ENCODE measurements at places on chromosomes 11 and 22.
A peak's percentile ranks its signal among the peaks of the same experiment; 100 is the strongest.

- H3K27me3 ChIP-seq, result no peaks in the 10 kb centered on the region
- no peak overlapping the region for H3K27ac ChIP-seq
Observed at GRCh38 chr11:86460461-86461385, 86.0 kb downstream of the CCDC81 start.

DNA sequence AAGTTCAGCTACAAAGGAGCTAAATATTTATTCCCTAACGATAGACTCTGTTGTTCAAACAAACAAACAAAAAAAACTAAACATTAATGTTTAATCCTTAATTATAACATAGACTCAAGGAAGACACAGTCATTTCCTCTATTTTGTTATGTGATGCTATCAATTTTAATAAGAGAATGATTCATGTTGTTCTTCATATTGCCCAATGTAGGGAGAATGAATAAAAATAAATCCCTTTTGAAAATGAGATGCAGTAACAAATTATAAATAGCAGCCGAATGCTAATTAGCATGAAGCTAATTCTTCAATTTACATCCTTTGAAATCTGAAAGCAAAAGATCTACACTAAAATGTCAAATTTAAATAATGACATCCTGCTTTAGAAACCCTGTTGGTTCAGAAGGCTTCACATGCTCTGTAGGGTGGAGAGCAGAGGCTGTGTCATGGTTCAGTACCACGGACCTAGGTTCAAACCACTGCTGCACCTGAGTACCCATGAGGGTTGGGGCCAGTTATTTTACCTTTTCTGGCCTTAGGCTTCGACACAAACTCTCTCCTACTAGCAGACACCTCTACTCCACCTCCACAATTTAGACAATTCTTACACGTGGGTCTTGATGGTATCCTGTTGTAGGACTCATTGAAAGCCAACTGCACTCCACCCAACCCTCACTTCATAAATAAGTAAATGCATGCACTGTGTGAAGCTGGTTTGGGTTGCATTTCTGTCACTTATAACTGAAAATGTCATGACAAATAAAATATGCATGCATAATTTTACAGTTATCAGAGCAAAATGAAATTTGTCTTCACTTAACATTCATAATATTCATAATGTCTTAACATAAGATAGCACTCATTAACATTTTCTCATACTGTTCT, 89.0 kb downstream of the RRAS2 start:
- no peaks in the 10 kb centered on the region for H3K27me3 ChIP-seq
- H3K36me3 ChIP-seq, result peaks cover 23% of the 10 kb centered on the region
- DNase-seq, result no peak

- no peaks in the 10 kb centered on the region for H3K27me3 ChIP-seq
- H3K36me3 ChIP-seq, result peaks cover 61% of the 10 kb centered on the region
- H3K4me1 ChIP-seq, result peaks cover 12% of the 10 kb centered on the region
- no peak for DNase-seq
Observed at GRCh38 chr11:134244593-134244992, 8.6 kb downstream of the THYN1 start.

DNA sequence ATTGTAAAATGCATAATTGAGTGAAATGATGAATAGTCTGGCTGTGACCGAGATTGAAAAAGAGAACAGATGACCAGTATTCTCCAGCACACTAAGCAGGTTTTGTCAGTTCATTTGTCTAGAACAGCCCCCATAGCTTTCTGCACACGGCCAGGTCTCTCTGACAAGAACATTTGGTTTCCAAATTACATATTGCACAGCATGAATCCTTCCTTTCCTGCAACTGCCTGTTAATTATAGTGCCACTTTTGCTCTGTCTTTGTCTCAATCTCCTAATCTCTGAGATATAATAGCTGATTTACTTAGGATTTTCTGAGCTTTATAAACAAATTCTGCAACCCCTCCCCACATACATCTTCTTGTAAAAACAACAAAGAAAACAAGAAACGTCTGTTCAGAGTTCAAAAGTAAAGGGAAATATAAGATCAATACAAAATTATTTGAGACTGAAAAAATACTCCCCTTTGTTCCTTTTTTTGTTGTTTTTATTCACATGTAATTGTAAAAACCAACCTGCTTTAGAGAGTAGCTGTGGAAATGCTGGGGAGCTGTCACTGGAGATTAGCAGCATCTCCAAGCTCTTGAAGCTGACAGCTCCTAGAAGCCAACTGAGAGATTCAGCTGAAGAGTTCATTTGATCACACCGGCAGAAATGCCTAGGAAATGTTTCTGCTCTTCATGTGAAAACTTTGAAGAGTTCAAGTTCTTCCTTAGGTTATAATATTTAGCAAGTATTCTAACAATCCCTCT, 998.1 kb downstream of the DLG2 start:
- DNase-seq, result no peak
- H3K36me3 ChIP-seq, result no peaks in the 10 kb centered on the region
- H3K4me3 ChIP-seq, result no peak overlapping the region
- H3K4me1 ChIP-seq, result no peaks in the 10 kb centered on the region
- no peak overlapping the region for H3K27ac ChIP-seq

GRCh38 chr11:96134602-96135001, 208.4 kb downstream of the MAML2 start:
- no peak for DNase-seq
- H3K27ac ChIP-seq, result no peak overlapping the region
- H3K4me3 ChIP-seq, result no peak overlapping the region
- H3K4me1 ChIP-seq, result peaks cover 55% of the 10 kb centered on the region

DNA sequence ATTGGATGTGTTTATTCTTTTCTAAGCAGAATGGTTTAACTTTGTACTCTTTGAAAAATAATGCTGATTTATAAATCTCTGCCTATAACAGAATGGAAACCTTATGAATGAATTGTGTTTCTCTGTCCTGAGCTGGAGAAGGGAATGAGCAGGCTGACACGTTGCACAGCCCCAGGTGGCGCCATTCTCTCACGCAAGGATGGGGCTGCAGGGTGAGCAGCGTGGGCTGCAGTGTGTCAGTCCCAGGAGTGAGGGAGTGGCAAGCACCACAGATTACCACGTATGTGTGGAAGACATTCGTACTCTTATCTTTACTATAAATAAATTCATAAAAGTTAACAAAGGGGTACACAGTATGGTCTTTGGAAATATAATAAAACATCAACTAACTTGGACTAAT, 33.4 kb downstream of the FDX1 start:
- DNase-seq, result no peak
- H3K4me1 ChIP-seq, result peaks cover 13% of the 10 kb centered on the region
- H3K4me3 ChIP-seq, result no peak overlapping the region
- H3K27me3 ChIP-seq, result no peaks in the 10 kb centered on the region
- H3K36me3 ChIP-seq, result peaks cover 56% of the 10 kb centered on the region

- no peak overlapping the region for H3K4me3 ChIP-seq
- DNase-seq, result no peak
- no peak overlapping the region for H3K27ac ChIP-seq
- H3K36me3 ChIP-seq, result no peaks in the 10 kb centered on the region
- no peaks in the 10 kb centered on the region for H3K4me1 ChIP-seq
Observed at GRCh38 chr11:17473071-17473744, 3.4 kb downstream of the ABCC8 start.

GRCh38 chr11:44180107-44180506, 84.6 kb downstream of the EXT2 start:
- no peaks in the 10 kb centered on the region for H3K27me3 ChIP-seq
- H3K36me3 ChIP-seq, result peaks cover 6% of the 10 kb centered on the region
- no peak for DNase-seq
- no peak overlapping the region for H3K4me3 ChIP-seq
- H3K4me1 ChIP-seq, result peaks cover 13% of the 10 kb centered on the region

DNA sequence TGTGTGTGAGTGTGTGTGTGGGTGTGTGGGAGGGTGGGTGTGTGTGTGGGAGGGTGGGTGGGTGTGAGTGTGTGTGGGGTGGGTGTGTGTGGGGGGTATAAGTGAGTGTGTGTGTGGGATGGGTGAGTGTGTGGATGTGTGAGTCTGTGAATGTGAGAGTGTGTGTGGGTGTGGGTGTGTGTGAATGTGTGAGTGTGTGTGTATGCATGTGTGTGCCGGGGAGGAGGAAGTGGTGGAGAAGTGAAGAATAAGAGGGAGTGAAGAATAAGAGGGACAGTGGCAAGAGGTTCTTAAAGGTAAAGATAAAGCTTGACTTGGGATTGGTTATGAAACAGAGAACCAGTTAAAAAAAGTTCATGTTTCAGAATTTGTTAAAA, 54.0 kb downstream of the PRR5L start:
- H3K4me1 ChIP-seq, result peaks cover 50% of the 10 kb centered on the region
- H3K27ac ChIP-seq, result peak overlapping the region; percentile 23
- H3K27me3 ChIP-seq, result peaks cover 12% of the 10 kb centered on the region
- H3K4me3 ChIP-seq, result no peak overlapping the region
- H3K36me3 ChIP-seq, result no peaks in the 10 kb centered on the region

GRCh38 chr22:40313007-40313406, 33.3 kb upstream of the ADSL start:
- H3K27me3 ChIP-seq, result no peaks in the 10 kb centered on the region
- H3K4me3 ChIP-seq, result no peak overlapping the region
- H3K36me3 ChIP-seq, result peaks cover 77% of the 10 kb centered on the region
- H3K27ac ChIP-seq, result no peak overlapping the region

GRCh38 chr11:73931039-73931645, 19.7 kb upstream of the DNAJB13 start:
- H3K27me3 ChIP-seq, result no peaks in the 10 kb centered on the region
- no peak overlapping the region for H3K4me3 ChIP-seq
- H3K4me1 ChIP-seq, result no peaks in the 10 kb centered on the region
- peaks cover 26% of the 10 kb centered on the region for H3K36me3 ChIP-seq

GRCh38 chr22:50261615-50262459, at the start of gene MAPK12:
MAPK12 (minus strand) TSS chr22:50261683; CDS start chr22:50261509, 174 bp downstream.
- H3K36me3 ChIP-seq, result no peaks in the 10 kb centered on the region
- peaks cover 5% of the 10 kb centered on the region for H3K4me1 ChIP-seq
- no peak for DNase-seq
- peaks cover 9% of the 10 kb centered on the region for H3K27me3 ChIP-seq

- H3K36me3 ChIP-seq, result peaks cover 33% of the 10 kb centered on the region
- H3K27me3 ChIP-seq, result peaks cover 5% of the 10 kb centered on the region
- peak overlapping the region; percentile 51 for H3K4me3 ChIP-seq
Observed at GRCh38 chr11:60970369-60970774, 1.1 kb upstream of the CD6 start.

Measured in activated T-helper 2 cell treated with anti-CD3 and anti-CD28 coated beads, Interferon-gamma antibody, Interleukin-2, Interleukin-4, amounts not matched to agents 10 μg/mL and 5 μg/mL and 100 μg/mL, durations not matched to agents 14 hours and 24 hours and 36 hours (primary cell).